ENCODE measurements at places on chromosomes 6 and 20.

DNA sequence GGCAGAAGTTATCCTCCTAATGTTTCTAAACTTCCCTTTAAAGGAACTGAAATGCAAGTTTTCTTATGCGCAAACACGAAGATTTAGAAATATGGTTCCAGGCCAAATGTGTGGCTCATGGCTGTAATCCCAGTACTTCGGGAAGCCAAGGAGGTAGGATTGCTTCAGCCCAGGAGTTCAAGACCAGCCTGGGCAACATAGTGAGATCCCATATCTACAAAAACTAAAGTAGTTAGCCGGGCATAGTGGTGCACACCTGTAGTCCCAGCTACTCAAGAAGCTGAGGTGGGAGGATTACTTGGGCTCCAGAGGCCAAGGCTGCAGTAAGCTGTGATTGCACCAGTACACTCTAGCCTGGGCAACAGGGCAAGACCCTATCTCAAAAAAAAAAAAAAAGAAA lies 95.8 kb upstream of the SCAF8 start:
- DNase-seq: no peak

- peak; percentile 69 for DNase-seq
These were observed 80.2 kb downstream of the ERMARD start for GRCh38 chr6:169831450-169832246.

- DNase-seq: no peak
These were observed 15.4 kb upstream of the IER3 start for GRCh38 chr6:30759575-30760239.

GRCh38 chr6:79613912-79614311 lies 17.2 kb upstream of the SH3BGRL2 start:
- no peak for DNase-seq

GRCh38 chr6:131004936-131005335 lies 58.1 kb downstream of the EPB41L2 start:
- DNase-seq: no peak

DNA sequence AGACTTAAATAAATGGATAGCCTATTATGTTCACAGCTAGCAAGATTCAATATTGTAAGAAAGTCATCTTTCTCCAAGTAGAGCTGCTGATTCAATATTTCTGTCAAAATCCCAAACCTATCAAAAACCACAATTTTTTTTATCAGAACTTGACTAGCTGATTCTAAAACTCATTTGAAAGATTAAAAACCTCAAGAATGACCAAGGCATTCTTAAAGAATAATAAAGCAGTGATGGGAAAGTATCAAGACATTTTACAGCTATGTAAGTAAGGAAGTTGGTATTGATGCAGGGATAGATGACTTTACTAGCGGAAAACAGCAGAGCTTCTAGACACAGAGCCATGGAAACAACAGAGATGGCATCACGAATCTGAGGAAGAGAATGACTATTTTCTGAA lies 64.7 kb downstream of the SAMD3 start:
- DNase-seq: no peak
